ENCODE measurements at places on chromosomes 16 and 17. TPM values are rescaled to one million over a fixed set of nuclear protein-coding genes. Genes with fewer than 3 reads are reported as not detected.

- H3K27me3 ChIP-seq, result no peaks in the 10 kb centered on the region
- no peak for DNase-seq
- H3K4me3 ChIP-seq, result no peak overlapping the region
- H3K27ac ChIP-seq, result no peak overlapping the region
- peaks cover 4% of the 10 kb centered on the region for H3K36me3 ChIP-seq
Observed at GRCh38 chr17:82949984-82950383, 110.2 kb upstream of the ZNF750 start.

NACA2 gene
- not detected for total RNA-seq

ZFP3 gene
- 0.84 TPM for total RNA-seq

GRCh38 chr16:85266857-85267256 is 154.6 kb upstream of the CIBAR2 start:
- DNase-seq, result no peak
- no peaks in the 10 kb centered on the region for H3K36me3 ChIP-seq
- H3K4me1 ChIP-seq, result no peaks in the 10 kb centered on the region
- no peak overlapping the region for H3K27ac ChIP-seq
- H3K27me3 ChIP-seq, result no peaks in the 10 kb centered on the region

DNA sequence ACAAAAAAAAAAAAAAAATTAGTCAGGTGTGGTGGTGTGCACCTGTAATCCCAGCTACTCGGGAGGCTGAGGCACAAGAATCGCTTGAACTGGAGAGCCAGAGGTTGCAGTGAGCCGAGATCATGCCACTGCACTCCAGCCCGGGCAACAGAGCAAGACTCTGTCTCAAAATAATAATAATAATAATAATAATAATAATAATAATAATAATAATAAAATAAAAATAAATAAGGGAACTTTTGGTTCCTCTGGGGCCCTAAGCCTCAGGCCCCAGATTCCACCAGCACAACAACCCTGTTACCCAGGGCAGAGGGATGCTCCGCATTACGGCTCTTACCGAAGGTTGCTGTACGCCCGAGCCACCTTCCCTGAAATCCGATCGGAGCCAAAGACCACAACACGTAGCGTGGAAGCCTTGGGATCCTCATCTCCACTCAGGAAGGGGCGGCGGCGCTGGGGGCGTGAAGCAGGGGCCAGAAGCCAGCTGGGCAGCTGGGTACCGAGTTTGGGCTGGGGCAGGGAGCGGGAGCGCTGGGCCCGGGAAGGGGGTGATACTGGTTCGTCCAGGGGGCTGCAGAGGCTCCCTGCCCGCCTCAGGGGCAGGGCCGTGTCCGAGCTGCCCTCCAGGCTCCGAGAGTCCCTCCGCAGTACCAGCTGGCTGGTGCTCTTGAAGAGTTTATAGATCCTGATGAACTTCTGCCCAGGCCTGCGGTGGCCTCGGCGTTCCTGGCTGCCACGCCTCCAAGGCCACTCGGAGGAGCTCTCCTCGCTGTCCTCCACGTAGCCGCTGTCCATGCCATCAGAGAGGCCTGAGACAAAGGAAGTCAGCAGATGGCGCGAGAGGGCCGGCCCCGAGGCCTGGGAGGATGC is 20.6 kb upstream of the PIK3R6 start:
- no peaks in the 10 kb centered on the region for H3K4me1 ChIP-seq
- H3K27me3 ChIP-seq, result no peaks in the 10 kb centered on the region
- peak; percentile 58 for DNase-seq
- H3K36me3 ChIP-seq, result no peaks in the 10 kb centered on the region
- H3K27ac ChIP-seq, result no peak overlapping the region
